ENCODE measurements at places on chromosomes 2 and 18.

- no peak for DNase-seq
These were observed 25.9 kb downstream of the MALT1 start for GRCh38 chr18:58697146-58697545.

- no peak for DNase-seq
These were observed 520.7 kb upstream of the TCF4 start for GRCh38 chr18:56108478-56109367.

DNA sequence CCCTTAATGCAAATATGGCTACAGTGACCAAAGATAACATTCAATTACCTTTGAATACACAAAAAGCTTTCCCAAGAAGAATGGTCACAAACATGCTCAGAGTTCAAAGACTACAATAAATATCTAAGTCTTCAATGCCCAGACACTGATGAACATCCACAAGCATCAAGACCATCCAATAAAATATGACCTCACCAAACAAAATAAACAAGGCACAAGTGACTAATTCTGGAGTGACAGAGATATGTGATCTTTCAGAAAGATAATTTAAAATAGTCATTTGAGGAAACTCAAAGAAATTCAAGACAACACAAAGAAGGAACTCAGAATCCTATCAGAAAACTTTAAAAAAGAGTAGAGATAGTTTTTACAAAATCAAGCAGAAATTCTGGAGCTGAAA is 40.6 kb upstream of the CAPN13 start:
- no peak for DNase-seq

GRCh38 chr2:204258890-204259289 is 286.4 kb upstream of the PARD3B start:
- DNase-seq: no peak

GRCh38 chr2:29580223-29580622 is 341.2 kb downstream of the ALK start:
- DNase-seq: no peak

DNA sequence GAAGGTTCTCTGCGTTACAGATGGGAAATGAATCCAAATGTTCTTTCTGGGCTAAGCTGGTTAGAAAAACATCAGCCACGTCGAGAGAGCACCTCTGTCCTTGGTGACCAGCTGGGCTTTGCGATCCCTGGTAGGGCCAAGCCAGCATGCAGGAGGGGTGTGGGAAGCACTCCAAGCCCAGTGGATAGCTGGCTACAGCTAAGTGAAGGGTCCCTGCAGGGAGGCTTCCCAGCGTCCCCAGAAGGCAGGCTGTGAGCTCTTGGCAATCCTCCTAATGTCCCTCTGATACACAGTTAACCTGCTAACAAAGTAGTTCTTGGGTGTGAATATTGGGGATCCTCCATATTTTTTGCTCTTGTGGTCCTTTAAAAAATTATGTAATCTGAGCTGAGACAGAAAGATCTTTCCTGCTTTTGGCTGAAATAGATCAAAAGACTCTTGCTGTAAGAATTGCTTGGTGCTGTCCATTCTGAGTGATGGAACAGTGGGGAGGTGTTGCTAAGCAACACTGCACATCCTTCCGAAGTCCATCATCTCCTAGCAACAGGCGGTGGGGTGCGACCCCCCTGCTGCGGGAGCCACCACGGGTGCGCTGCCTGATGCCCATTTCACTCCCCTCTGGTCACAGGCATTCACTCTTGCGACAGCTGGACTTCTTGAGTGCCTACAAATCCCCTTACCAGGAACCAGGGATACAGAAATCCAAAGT is 88.5 kb upstream of the UXS1 start:
- DNase-seq: no peak

- DNase-seq: no peak
These were observed 194.1 kb downstream of the PTPRM start for GRCh38 chr18:7760967-7761948.

DNA sequence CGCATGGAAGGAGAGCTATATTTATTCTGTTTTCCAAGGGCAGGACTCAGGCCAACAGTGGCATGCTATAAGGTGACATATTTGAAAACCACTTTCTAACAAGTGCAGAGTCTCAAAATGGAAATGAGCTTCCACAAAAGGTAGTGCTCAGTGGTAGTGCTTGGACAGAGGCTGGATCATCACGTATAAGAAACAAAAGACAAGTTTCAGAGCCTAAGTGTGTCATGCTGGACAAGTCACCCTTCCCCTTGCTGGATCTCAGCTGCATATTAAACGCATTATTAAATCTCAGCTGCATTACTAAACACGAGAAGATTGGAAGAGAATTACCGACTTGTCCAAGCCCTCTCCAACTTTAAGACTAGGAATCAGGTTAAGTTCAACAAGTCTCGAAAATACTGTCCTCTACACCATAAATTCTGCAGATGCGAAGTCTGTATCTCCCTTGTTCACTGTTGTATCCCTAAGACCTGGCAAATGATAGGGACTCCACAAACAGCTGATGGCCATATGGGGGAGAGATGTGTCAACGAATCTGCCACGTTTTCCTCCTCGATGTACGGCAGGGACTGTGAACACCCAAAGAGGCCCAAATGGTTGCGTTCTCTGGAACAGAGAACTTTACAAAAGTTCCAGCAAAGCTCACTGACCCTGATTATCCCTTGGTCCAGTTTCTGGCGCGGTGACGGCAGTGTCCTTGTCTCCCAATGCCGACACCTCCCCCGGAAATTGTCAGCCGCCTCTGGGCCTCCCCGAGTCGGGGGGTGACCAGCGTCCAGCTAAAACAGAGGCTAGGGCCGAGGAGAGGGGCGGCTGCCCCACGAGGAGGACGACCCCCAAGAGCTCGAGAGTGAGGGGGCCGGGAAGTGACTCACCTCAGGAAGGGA is 611 bp downstream of the NOL10 start:
- DNase-seq: peak; percentile 40

- no peak for DNase-seq
These were observed 239.7 kb downstream of the GPD2 start for GRCh38 chr2:156675896-156676295.

- no peak for DNase-seq
These were observed 6.0 kb downstream of the DDX18 start for GRCh38 chr2:117820444-117820843.

- DNase-seq: peak; percentile 74
These were observed 776 bp downstream of the EMILIN2 start for GRCh38 chr18:2847317-2848246.

GRCh38 chr2:102053096-102053495 is 61.3 kb downstream of the IL1R2 start:
- peak; percentile 71 for DNase-seq

DNA sequence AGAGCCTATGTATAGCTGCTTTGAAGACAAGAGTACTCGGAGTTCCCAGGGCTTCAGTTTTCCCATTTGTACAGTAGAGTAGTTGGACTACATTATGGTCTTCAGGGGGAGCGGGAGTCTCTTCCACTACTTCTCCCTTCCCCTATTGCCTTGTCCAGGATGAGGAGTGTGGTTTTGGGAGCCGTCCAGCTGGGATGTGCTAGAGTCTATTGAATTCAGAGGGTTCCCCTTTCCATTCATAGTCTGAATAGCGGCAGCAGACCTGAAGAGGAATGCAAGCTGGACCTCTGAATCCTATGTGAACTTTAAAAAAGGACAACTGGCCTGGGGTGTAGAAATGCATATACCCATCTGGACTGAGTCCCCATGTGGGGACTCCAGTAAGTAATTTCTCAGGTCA is 43.5 kb upstream of the EPG5 start:
- DNase-seq: peak; percentile 53

GRCh38 chr18:76354348-76354747 is 140.7 kb downstream of the ZNF516 start:
- no peak for DNase-seq

GRCh38 chr2:237485304-237485703 is 1.7 kb upstream of the MLPH start:
- no peak for DNase-seq

GRCh38 chr2:144240656-144241339 is 279.1 kb downstream of the ZEB2 start:
- DNase-seq: no peak

- peak; percentile 28 for DNase-seq
These were observed 42.7 kb downstream of the SETBP1 start for GRCh38 chr18:44723411-44723810.

GRCh38 chr2:160063271-160063670 is 856 bp upstream of the PLA2R1 start:
- peak; percentile 4 for DNase-seq

DNA sequence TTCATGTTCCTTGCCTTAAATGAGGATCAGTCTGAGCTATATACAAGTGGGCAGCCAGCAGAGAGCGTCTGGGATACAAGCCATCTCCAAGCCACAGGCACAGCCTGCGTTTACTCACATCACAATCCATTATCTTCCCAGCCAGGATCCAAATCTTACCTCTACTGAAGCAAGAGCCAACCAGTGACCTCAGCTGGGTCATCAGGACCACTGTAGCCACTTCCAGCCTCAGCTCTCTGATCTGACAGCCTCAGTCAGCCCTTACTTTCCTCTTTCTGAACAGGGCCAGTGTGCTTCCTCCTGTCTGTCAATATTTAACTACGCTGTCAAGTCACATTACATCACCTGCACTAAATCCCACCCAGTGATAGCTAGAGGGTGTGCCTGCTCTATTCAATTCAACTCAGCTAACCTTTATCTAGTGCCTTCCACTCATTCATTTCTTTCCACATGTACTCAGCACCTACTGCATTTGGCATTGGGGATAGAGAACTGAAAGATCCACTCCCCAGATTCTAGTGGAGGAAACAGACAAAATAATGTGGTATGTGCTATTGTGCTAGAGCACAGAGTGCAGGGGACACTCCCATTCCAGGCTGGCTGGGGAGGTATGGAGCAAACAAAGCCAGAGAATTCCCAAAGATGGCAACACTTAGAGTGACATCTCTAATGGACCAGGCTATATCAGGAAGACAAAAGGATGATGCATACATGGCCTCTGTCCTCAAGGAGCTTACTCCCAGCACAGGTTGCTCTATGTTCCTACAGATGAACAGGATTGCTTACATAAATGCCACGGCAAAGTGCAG is 146.5 kb downstream of the NCKAP5 start:
- no peak for DNase-seq

- DNase-seq: peak; percentile 40
These were observed 41.2 kb downstream of the RALBP1 start for GRCh38 chr18:9516437-9517064.

DNA sequence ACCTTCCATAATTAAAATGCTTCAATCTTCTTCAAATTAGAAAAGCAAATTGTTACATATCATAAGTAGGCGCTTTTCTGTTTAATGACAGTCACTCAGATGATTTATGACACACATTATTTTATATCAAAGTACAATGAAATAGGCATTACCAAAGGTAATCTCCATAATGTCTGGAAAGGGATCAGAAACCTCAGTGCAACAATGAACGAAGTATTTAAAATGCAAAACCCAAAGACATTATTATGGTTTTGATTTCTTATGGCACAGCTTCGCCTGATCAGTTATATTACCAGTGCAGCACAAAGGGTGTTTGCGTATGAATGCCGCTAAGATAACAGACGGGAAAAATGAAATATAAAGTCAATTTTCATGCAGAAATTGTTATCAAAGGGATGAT is 162.2 kb upstream of the MEIS1 start:
- DNase-seq: no peak

- DNase-seq: no peak
These were observed 56.6 kb upstream of the AGPS start for GRCh38 chr2:177335917-177336450.
